EH (cell line): ENCODE measurements at places on chromosomes 5 and 9.

- DNase-seq, result no peak
These were observed 93.2 kb upstream of the ADAMTS16 start for GRCh38 chr5:5046680-5047502.

GRCh38 chr5:145834554-145834916 is 607 bp downstream of the PRELID2 start:
- no peak for DNase-seq

GRCh38 chr5:123367739-123368138 is 55.5 kb downstream of the CEP120 start:
- DNase-seq, result peak; percentile 16

- DNase-seq, result no peak
These were observed 110.4 kb downstream of the NFIB start for GRCh38 chr9:14203356-14204056.

DNA sequence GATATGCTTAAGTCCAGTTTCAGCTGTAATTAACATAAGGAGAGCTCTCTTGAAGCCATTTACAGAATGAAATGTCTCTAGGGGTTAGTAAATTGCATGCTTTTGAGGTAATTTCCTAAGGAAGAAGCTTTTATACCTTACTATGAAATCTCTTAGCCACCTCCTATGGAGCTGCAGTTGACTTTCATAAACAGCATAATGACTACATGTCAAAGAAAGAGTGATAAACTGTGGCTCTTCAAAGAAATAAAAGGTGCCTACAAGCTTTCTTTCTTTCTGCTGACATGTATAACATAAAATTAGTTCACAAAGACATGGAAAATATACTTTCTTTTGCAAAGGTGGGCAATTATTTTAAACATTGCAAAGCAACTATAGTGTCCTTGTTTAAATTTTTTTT is 90.8 kb downstream of the TMEM167A start:
- no peak for DNase-seq

DNA sequence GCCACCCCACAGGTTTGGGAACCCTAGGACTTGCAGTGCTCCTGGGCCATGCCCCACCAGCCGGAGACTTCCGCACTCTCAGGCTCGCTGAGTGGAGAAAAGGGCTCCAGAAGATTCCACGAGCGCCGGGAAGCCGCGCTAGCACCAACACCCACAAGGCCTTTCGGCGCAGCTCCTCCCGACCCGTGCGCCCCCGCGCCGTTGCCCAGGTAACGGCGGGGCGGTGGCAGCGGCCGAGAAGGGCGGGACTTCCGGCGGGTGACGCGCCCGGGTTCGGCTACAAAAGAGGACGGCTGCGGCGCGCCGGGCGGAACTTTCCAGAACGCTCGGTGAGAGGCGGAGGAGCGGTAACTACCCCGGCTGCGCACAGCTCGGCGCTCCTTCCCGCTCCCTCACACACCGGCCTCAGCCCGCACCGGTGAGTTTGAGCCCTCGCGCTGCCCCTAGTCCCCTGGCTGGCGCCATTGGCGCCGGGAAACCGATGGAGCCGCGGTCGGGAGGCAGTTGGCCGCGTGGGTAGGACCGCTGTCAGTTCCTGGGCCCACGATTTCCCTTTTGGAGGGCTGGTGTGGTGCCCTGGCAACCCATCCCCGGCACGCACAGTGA is at the start of gene DNAJA1:
Gene DNAJA1 (plus strand): TSS at position 308 of the 606 bp plus-strand sequence. CDS start 1,212 bp downstream, outside the sequence.
- DNase-seq, result peak; percentile 94

DNA sequence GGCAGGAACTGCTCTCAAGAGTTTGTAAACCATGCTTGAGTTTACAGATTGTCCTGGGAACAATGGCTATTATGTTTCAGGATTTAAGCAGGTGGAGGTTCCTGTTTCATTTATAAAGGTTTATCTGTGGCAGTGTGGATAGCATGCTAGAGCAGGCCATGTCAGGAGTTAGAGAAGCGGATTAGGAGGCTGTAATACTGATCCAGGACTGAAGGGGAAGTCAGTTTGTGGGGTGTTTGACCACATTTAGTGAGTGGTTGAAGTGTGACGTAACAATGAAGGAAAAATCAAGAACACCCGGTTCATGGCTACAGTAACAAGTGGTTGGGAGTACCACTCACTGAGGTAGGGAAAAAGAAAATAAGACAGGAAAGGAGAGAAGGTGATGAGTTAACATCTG is 299.0 kb downstream of the TLR4 start:
- DNase-seq, result no peak

GRCh38 chr5:145548097-145548496 is 287.0 kb downstream of the PRELID2 start:
- peak; percentile 16 for DNase-seq

DNA sequence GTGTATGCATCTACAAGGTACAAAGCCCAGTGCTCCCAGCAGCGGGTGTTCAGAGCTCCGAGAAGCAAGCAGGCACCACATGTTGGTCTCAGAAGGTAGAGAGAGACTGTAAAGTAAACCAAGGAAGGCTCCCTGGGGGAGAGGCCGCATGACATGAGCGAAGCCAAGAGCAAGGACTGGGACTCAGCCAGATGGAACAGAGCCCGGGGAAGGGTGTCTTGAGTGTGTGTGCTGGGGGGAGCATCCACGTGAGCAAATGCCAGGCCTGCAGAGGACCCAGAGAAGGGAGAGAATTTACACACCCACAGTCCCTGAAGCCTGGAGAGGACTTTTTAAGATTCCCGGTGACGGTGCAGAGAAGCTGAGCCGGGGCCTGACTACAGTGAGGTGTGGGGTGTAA is 15.2 kb upstream of the KCNIP1 start:
- DNase-seq, result no peak

GRCh38 chr9:107620801-107621200 is 131.2 kb upstream of the KLF4 start:
- DNase-seq, result no peak

GRCh38 chr9:24738421-24738961 is 192.8 kb upstream of the IZUMO3 start:
- no peak for DNase-seq

- peak; percentile 55 for DNase-seq
These were observed 24.4 kb downstream of the SH3TC2 start for GRCh38 chr5:149038336-149039080.

- DNase-seq, result no peak
These were observed 4.5 kb downstream of the ADAMTS12 start for GRCh38 chr5:33887268-33887667.

DNA sequence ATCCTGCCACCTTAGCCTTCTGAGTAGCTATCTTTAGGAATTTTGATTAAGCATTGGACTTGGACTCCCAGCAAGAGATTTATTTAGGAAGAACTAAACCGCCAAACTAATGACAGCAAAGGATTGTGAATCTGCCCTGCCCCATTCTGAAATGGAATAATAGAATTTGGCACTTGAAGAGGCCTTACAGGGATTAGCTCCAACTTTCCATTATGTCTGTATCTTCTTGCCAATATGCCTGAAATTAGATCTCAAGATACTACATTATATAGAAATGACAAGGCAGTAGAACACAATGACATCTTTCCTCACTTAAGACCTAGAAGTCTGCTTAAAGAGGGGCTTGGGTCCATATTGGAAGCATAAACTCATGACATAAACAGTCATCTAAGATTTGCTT is 77.0 kb upstream of the DPYSL3 start:
- no peak for DNase-seq

GRCh38 chr9:93958819-93959682 is 3.9 kb upstream of the BARX1 start:
- peak; percentile 32 for DNase-seq

- no peak for DNase-seq
These were observed 220.2 kb downstream of the RAB3C start for GRCh38 chr5:58803056-58803455.

DNA sequence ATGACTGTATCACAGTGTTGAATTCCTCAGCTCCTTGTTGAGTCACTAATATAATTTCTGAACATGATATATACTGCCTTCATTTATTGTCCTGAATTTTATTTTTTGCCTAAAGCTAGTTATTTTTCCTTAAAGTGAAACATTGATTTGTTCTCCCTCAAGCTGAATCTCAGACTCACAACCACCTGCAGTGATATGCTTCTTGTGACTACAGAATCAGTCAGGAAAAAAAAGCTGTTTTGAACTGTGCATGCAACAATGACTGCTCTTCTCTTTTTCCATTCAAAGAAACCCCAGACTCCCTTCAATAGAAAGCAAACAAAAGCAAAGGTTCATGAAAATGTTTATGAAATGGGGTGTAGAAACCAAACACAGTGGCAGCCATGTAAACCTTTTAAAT is 470.2 kb upstream of the CHD1 start:
- DNase-seq, result no peak

GRCh38 chr9:36319806-36320205 is 61.6 kb upstream of the GNE start:
- DNase-seq, result peak; percentile 40

DNA sequence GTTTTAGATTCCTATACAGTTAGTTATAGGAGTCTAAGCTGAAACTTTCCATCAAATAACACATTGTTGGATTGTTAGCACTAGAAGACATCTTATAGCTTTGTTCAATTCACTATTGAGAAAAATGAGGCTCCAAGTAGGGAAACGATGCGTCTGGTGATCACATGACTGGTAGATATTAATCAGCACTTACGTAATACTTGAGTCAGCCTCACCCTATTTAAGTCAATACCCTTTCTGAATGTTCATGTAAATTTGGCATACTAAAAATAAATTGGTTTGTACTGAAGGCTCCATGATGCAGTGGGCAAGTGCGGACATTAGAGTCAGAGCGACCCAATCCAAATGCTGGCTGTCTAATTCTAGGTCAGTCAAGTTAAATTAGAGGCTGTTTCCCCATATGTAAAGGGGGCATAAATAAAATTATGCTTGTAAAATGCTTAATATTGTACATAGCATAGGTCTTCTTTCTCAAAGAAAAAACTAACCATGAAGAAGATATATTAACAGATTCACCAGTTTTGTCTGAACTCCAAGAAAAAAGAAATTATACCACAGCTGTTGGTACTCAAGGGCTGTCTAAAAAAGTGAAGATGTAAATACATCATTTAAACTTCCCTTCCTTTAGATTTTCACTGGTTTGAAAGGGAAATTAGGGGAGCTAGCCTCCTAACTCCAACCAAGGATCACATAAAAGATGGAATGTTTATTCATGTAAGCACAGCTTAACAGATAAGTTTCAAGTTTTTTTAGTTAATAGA is 406.6 kb upstream of the TLE4 start:
- peak; percentile 54 for DNase-seq

DNA sequence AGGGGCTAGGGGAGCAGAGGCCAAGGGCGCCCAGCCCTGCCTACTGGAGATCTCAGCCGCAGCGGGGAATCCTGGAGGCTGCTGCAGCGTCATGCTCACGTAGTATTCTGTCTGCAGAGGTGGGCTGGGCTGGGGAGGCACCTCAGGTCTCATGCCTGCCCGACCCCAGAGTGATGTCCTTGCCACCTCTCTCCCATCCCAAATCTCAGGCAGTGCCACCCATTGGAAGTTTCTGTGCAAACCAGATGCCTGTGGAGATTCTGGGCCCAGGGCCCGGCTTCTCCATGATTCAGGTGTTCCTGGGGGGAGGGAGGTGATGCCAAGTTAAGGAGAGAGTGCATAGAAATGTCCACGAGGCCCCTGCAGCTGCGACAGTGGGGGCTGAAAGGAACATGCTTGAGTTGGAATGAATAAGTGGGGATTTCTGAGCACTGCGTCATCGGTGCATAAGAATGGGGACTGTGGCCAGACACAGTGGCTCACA is 72.0 kb downstream of the ANKRD33B start:
- DNase-seq, result no peak

DNA sequence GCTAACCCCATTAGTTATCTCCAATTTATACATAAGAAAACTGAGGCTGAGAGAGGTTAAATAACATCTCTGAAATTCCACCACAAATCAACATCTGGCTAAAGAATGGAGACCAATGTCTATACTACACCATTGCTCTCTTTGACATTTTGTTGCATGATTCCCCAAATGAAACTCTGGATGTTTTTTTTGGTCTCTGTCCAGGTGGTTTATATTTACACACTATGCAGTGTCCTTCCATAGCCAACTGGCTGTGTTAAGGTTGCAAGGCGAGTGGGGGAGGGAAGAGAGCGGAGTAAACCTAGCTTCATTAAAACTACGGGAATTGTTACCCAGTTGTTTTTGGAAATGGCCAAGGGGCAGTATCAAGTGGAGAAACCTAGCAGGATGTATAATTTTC is 67.2 kb downstream of the KIF4B start:
- peak; percentile 42 for DNase-seq

GRCh38 chr5:158529454-158529853 is 570.3 kb downstream of the EBF1 start:
- DNase-seq, result no peak

DNA sequence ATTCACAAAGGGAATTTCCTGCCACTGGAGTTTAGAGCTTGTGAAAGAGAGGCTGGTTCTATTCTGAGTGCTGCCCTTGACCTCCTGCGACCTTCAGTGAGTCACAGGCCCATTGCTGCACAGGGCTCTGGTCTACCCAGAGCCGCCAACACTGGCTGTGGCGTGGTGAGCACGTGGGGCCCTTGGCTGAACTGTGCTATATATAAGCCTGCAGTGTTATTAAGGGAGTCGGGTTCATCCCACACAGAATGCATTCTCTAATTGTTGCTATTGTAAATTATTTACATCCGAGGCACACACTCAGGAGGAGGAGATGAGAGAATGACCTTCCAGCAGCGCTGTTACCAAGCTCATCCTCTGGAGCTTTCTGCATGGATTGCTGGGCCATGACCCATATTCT is 47.1 kb downstream of the BRINP1 start:
- DNase-seq, result no peak

DNA sequence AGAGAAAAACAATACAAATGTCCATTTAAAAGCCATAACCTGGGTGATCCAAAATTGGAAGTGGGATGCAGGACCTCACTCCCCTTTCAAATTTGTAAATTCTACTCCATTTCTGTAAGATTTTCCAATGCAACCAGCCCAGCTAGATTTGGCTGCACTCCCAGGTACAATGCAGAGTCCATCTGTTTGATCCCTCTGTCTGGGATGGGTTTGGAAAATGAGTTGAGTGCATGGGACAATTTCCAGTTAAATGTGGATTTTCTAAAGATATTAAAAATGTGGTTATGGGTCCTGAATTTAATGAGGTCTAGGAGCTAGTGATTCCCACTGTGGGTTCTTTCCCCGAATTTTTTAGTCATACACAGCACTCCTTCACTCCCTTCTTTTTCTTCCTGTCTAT is 104.0 kb upstream of the ATP10B start:
- no peak for DNase-seq

GRCh38 chr5:123422433-123423277 is 548 bp downstream of the CEP120 start:
- DNase-seq, result peak; percentile 34
